Chondrocyte (in vitro differentiated cells): ENCODE measurements at places on chromosomes 4 and X. TPM values are rescaled to one million over a fixed set of nuclear protein-coding genes. Genes with fewer than 3 reads are reported as not detected.

DNA sequence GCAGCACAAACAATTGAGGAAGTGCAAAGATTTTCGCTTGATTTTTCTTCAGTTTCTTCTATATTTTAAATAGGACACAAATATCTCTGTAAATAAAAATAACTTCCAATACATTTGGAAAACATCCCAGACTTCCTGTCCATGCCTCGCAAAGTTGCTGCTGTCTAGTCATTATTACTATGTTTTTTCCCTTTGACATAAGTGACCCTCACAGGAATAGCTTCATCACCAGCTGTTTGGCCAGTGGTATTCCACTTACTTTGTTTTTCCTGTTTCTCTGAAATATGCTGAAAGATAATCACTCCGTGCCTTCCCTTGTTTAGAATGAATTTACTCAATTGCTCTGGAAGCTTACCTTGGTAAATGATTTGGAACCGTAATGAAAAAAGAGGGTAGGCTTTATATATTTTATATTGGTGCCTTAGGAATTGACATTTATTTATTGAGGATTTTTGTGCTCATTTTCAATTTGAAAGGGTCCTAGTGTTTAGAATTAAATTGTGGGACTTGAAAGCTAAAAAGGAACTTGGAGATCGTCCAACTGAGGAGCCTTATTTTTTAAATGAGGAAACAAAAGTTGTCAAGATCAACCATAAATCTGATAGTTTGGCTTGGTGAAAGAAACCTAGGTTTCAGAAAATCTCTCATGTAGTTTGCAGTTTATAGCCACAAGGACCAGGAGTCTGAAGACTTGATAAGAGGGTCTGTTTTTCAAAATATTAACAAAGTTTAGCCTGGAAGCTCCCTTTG is 65.6 kb downstream of the CDKL5 start:
- DNase-seq, result no peak

DNA sequence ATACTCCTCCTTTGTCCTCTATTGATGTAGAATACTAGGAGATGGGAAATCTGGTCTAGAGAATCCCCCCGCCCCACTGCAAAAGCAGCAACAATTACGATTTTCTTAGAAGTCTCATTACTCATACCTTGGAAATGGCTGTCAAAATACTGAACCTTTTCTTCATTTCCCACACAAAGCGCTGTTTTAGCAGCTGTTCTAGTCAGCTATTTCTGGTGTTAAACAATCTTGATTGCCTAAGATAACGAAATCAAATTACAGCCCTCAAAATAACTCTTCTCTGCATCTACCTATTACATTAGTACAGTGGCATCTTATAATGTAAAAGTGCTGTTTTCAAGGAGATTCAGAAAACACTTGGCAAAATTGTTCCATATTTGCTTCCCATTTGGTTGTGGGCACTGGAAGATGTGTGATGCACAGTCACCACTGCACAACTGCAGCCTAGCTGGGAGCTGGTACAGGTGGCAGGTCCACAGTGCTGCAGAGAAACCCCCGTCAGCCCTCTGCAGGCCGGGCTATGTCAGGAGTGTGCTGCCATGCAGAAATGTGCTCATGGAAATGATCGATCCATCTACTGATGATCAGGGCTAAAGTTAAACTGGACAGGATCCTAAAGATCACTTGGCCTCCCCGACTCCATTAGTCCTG is 50.4 kb downstream of the TBC1D9 start:
- no peak for DNase-seq

DNA sequence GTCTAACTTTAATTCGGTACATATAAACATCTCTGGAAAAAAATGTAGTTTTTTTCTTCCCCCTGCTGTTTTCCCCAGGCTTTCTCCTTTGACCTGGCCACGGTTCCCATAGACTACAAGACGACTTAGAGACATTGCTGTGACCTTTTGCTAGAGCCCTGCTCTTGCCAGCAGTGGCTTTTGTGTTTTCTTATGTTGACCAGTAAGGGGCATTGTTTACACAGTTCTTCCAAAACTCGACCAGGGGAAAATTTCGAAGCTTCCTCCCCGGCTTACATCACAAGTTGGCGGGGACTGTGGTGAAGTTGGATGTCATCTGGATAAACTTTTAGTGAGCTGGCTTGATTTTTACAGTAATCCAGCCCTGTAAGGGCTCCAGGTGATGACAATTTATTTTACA is 9.3 kb downstream of the CCDC160 start:
- no peak for DNase-seq

DNA sequence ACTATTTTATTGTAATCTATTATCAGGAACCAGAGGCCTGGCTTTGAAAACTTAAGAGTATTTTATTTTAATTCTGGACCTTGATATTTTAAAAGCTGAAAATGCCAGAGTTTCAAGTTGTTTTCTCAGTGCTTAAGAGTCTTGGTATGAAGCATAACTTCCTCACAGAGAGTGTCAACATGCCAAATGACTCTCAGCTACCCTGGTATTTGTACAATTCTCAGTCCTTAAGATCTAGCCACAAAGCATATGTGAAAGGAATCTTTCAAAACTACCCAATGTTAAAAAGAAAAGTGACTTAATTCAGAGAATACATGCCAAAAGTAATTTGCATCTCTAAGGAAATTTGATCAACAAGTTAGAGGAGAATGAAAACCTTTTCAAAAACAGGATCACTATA is 171.9 kb downstream of the DKK2 start:
- DNase-seq, result no peak

- no peak for DNase-seq
Measured at GRCh38 chr4:108979759-108980158, 216.9 kb upstream of the ETNPPL start.

DNA sequence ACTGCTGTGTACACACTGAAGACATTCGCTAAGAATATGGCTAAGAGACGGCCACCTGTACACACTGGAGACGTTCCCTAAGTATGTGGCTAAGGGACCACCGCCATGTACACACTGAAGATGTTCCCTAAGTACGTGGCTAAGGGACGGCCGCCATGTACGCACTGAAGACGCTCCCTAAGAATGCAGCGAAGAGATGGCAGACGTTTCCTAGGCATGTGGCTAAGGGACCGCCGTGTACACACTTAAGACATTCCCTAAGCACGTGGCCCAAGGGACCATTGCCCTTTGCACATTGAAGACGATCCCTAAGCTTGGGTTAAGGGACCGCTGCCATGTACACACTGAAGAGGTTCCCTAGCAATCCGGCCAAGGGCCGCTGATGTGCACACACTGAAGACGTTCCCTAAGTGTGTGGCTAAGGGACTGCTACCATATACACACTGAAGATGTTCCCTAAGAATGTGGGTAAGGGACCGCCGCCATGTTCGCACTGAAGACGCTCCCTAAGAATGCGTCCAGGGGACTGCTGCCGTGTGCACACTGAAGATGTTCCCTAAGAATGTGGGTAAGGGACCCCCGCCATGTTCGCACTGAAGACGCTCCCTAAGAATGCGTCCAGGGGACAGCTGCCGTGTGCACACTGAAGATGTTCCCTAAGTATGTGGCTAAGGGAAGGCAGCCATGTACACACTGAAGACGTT is 36.7 kb downstream of the DHRSX start:
- DNase-seq, result no peak

DNA sequence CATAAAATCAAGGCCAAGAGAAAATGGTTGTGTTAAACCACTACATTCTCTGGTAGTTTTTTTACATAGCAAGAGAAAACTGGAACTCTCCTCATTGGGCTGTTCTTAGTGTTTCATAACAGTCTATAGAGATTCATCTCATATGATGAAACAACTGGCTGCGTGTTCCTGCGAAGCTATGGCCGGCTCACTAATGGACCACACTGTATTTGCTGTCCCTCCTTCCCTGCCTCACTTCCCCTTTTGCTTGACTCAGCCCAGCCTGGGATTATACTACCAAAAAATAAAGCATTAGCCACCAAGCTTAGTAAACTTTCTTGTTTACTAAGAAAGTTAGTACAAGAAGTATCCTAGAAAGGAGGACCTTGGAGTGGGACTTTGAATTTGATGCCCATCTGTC is 31.6 kb upstream of the LSM6 start:
- no peak for DNase-seq

GRCh38 chrX:65866146-65866545 is 173.7 kb downstream of the VSIG4 start:
- no peak for DNase-seq

GRCh38 chrX:1475881-1476280 is 23.2 kb upstream of the ASMTL start:
- no peak for DNase-seq

GRCh38 chr4:141898346-141898745 is 262.0 kb downstream of the IL15 start:
- DNase-seq, result no peak

- DNase-seq, result no peak
Measured at GRCh38 chr4:153832720-153833287, 43.9 kb upstream of the SFRP2 start.

Gene NXF2
- total RNA-seq, result not detected in 3 replicates

Gene GCNA
- total RNA-seq, result 3.1 to 4.2 TPM (median 3.2 TPM) in 3 replicates

Gene YY2
- total RNA-seq, result 3.6 to 4.9 TPM (median 4.7 TPM) in 3 replicates

Gene NUP62CL
- total RNA-seq, result not detected in 3 replicates

Gene P2RY8
- total RNA-seq, result not detected in 3 replicates

Gene CNGA1
- total RNA-seq, result not detected in 3 replicates

Gene SULT1E1
- total RNA-seq, result 1.2 to 1.9 TPM (median 1.4 TPM) in 3 replicates

Gene SOX3
- total RNA-seq, result not detected in 3 replicates

Gene SATL1
- 0.15 TPM in 1 of 3 replicates, not detected in the others for total RNA-seq
